ENCODE measurements at places on chromosomes 3 and 15.
A peak's percentile ranks its signal among the peaks of the same experiment; 100 is the strongest.

- no peak for DNase-seq
Measured at GRCh38 chr3:120454076-120454689, 3.4 kb upstream of the FSTL1 start.

- no peak for DNase-seq
Measured at GRCh38 chr3:108133048-108133369, 42.2 kb upstream of the CD47 start.

DNA sequence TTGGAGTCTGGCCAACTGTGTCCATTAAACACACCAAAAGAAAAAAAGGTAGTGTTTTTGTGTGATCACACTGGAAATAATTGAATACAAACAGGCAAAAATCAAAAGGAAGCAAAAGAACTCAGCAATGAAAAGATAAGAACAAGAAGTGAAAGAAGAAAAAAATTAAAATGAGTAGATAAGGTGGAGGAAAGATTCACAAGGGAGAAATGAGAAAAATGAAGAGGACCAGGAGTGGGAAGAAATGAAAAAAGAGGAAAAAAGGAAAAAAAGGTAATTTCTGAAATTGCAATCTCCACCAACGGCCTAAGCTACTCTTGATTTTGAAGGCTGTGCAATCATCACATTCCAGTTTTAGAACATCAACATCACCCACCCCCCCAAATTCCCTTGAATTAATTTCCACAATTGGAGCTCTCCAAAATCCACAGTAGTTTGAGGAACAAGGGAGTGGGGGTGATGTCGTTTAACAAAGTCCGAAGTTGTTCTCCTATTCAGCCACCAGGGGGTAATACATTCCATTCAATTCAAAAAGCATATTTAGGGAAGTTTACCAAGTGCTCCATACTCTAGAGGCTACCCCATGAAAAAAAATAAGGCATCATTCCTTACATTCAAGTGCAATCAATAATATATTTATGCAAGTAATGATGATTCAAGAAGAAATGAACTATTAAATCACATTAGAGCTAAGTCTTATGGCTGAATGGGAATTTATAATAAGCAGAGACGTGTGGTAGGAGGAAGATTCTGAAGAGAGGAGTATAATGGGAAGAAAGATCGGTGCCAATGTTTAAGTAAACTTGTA lies 37.4 kb downstream of the ZNF860 start:
- peak; percentile 33 for DNase-seq

GRCh38 chr15:33454346-33454745 lies 143.6 kb downstream of the RYR3 start:
- no peak for DNase-seq

DNA sequence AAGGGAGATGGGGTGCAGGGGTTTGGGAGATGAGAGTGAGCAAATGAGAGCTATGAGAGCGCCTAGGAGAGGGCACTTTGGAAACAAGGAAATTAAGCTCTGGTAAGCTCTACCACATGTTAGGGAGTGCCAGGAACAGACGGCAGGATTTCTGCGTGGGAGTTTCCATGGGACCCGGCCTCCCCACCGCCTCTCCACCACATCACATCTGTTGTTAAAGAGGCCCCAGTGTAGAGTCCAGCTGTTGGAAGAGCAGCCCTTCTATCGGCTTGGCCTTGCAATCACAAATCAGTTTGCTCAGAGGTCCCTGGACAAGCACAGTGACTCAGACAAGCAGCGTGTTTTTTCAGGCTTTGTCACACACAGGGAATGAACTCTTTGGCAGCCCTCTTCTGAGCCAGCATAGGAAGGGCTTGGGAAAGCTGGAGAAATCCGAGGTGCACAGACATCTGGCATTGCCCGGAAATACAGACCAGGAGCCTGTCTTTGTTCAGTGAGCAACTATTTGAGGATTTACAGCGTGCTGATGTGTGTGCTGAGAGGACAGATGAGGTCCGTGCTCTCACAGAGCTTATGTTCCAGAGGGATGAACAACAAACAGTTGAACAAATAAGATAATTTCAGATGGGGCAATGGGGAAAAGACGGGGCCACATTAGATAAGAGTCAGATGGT lies 370.6 kb upstream of the PROK2 start:
- no peak for DNase-seq

DNA sequence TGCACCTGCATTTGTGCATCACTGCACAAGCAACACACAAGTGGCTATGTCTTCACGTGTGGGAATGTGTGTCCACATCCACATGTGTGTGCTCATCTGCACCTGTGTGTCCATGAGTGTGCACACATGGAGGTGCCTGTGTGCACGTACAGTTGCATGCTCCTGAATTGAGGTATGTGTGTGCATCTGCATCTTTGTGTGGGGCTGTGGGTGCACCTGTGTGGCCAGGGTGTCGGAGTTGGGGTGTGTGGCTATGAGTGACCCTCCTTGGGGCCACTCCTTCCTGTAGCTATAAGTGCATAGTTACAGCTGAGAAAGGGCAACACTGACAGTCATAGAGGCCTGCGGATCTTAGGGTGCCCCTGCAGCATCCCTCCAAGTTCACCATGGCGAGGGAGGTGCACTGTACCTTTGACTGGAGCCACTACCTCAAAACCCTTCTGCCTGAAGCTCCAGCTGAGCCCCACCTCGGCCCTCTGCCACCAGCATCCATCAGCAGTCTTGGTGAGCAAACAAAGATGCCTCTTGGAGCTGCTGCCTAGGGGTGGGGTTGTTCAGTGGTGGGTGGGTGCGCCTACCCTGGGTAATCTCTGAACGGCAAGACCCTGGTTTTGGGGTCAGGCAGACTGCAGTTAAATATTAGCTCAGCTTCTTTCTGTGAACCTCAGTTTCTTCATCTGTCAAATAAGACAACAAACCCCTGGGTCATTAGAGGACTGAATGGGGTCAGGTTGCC lies 5.2 kb upstream of the HHATL start:
- DNase-seq: no peak

GRCh38 chr3:105483476-105483875 lies 116.8 kb downstream of the ALCAM start:
- no peak for DNase-seq

GRCh38 chr3:176505878-176506621 lies 691.2 kb downstream of the TBL1XR1 start:
- no peak for DNase-seq

DNA sequence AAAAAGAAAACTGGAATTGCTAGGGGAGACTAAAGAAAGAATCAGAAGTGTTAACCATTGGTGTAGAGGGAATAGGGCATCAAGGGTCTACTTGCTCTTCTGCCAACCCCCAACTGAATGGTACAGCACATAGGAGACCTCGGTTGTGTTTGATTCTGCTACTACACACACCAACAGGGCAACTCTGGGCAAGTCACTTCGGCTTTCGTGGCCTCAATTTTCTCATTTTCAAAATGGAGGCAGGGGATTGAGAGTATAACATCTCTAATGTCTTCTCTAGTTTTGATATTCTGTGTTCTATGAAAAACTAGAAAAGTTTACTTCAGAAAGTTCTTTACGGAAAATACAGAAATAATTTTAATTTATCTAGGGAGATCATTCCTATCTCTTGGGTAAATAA lies 120.3 kb upstream of the PHLDB2 start:
- DNase-seq: no peak

- no peak for DNase-seq
Measured at GRCh38 chr3:140760324-140761075, 82.6 kb downstream of the TRIM42 start.

DNA sequence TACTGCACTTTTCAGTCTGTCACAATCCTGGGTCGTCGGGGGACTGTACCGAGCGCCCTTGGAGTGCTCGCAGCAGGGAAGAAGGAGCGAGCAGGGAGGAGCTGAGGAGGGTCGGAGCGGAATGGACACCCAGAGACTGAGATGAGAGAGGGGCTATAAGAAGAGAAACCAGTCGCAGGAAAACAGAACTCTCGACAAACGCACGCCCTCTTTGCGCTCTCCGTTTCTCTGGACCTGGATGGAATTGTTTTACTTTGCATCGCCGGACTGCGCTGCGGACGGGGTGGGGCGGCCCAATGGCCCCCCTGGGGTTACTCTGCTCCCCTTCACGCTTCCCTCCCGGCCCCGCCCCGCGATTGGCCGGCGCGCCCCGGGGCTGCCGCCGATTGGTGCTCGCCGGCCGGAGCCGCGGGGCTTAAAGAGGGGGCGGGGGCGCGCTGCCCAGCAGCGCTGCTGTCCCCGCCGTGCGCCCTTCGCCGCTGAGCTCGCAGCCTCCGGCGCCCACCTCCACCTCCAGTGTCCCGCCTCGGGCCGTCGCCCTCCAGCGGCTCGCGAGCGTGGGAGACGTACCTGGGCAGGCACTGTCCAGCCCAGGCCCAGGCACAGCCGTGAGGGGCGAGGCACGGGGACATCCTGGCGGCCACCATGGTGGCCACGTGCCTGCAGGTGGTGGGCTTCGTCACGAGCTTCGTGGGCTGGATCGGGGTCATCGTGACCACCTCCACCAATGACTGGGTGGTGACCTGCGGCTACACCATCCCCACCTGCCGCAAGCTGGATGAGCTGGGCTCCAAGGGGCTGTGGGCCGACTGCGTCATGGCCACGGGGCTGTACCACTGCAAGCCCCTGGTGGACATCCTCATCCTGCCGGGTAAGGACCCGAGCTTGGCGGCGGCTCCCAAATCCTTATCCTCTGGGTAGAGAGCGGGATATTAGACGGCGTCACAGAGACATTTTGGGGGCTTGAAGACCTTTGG lies at the start of gene CLDN11:
Gene CLDN11 (plus strand): TSS at position 447 of the 977 bp plus-strand sequence. CDS start 199 bp downstream, at position 646.
- no peak for DNase-seq

- no peak for DNase-seq
Measured at GRCh38 chr3:101884776-101885175, 35.5 kb downstream of the NFKBIZ start.

GRCh38 chr3:174444391-174444790 lies 414.7 kb upstream of the NAALADL2 start:
- no peak for DNase-seq

DNA sequence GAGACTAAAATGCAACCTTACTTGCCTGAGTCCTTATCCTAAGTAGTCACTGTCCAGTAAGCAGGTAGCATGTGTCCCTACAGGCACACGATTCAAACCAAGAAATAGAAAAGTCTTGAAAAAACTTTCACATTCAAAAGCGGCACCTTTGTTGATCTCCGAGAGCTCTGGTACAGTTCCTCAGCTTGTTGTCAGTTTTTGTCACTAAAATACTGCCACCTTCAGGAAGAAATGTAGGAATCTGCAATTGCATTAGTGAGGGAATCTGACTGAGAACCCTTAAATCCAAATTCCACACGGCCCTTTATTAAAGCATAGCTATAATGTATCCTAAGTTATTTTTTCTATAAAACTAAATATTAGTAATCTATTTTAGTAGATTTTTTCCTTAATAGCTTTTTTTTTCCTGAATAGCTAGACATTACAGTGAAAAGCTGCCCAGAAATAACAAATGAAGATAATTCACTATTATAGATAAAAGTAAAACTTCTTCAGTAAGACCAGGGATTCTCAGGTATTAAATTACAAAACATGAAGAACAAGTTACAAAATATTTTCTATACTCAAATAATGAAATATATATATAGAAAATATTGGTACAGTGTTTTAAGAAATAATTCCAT lies 44.0 kb downstream of the CCDC54 start:
- peak; percentile 50 for DNase-seq

DNA sequence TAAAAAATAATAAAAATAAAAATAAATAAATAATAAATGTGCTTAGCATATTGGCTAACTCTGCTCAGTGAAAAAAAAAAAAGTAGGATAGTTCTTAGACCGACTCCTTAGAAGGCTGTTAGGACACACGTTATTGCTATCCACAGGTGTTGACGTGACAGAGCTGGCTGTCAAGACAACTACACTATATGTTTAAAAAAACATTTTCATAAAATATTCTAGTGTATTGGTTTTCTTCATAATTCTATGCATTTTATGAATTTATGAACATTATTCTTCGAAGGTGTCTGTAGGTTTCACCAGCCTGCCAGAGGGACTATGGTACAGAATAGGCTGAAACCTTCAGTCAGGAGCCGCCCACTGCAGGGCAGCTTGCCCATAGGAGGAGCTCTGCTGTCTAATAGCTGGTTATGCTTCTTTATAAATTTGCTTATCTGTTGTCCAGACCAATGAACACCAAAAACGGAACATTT lies 9.2 kb downstream of the TM4SF1 start:
- no peak for DNase-seq

GRCh38 chr3:69936266-69936665 lies 63.3 kb upstream of the SAMMSON start:
- DNase-seq: no peak

DNA sequence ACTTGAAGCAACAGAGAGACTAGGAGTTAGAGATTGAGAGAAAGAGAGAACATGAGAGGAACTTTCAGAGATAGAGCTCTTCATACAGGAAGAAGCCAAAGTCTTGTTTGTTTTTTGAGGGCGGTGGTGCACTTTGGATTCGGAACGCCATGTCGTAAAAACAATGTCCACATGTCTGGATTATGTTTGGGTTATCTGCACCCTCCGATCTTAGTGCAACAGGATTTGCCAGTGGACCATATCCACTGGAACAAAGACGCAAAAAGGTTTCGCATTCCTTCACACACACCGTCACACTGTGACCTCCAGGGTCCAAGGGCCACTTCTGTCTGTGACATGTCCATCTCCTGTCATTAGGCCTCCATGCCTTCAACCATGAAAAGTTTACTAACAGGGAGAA lies 141.8 kb upstream of the ATP11B start:
- DNase-seq: no peak

- peak; percentile 59 for DNase-seq
Measured at GRCh38 chr15:39720621-39721611, 61.7 kb downstream of the FSIP1 start.

- no peak for DNase-seq
Measured at GRCh38 chr3:89114841-89115223, 7.4 kb downstream of the EPHA3 start.

GRCh38 chr3:188348435-188349244 lies 194.7 kb downstream of the LPP start:
- no peak for DNase-seq

DNA sequence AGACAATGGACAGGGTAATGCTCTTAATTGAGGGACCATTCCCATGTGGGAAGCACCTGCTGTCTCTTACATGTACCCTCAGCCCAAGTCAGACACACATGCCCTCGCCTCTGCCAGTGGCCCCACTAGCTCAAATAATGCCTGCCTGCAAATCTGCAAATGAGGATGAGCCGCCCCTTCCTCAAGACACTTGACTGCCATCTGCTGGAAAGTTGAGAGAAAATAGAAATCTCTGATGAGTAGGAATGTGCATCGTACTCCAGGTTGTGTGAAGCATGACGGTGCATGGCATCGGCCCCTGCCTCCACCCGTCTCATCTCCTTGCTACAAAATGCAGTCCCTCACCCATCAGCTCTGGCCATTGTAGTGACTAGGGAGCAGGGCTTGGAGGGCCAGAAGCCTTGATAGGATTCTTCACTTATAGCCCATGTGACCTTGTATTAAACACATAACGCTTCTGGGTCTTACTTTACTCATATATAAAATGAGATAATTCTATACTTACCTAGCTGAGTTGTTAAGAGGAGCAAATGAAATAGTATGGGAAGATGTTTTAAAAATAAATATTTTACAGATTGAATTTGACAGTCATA lies 6.3 kb upstream of the SCN5A start:
- DNase-seq: peak; percentile 13

- DNase-seq: no peak
Measured at GRCh38 chr3:102727340-102727739, 292.5 kb downstream of the ZPLD1 start.

DNA sequence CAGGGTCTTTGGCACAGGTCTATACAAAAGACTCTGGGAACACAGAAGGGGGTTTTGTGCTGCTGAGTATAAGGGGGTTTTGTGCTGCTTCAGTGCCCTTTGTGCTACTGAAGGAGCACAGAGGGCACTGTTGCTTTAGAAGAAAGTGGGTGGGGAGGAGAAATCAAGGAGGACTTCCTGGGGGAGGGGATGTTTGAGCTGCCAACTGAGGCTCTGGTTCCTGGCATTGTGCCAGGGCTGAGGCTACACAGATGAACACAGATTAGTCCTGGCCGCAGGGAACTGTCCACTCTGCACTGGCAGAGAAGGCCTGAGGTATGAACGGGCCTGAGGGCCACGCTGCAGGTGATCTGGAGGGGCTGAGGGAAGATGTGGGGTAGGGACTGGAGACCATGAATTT lies 32.2 kb upstream of the SEC13 start:
- DNase-seq: no peak
